ENCODE measurements at places on chromosomes 7 and 10.

DNA sequence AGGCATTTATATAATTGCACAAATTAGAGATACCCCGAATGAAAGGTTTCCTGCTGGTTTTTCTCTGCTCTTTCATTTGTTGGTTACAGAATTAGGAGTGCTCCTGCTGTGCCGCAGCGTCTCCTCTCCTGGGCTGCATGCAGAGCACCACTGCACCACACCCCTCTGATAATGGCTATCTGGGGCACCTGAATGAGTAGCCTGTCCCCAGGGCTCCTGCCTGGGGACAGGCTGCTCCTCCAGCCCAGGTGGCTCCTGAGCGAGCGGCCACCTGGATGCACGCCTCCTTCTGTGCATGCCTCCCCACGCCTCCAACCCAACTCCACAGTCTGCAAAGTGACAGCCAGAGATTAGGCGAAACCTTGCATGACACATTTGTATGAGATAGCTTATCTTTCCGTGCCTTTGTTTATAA is 242.6 kb upstream of the FZD8 start:
- no peak for DNase-seq

DNA sequence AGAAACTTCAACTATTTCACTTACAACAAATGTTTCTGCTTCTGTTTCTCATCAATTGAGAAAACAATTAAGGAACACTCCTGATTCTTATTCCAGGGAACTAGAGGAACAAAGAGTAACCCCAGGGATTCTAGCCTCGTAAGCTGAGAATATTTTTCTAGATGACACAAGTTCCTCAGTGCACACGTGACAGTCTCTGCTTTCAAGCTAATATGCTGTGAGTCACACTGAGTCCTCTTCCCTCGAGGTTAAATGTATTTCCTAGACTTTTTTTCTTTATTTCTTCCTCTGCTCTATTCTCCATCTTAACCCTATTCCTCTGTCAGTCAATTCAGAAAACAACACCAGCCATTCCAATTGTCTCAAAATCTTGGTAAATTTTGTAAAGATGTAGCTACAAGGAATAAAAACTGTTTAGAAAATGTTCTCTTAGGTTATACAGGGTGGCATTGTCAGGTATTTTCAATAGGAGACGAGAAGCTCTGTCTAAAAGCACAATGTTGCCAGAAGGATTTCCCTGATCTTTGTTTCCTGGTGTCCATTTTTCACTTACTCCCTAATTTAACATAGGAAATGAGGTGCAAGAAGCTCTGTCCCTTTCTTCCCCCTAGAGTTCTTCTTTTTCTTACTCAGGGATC is 5.8 kb upstream of the C1GALT1 start:
- no peak for DNase-seq

DNA sequence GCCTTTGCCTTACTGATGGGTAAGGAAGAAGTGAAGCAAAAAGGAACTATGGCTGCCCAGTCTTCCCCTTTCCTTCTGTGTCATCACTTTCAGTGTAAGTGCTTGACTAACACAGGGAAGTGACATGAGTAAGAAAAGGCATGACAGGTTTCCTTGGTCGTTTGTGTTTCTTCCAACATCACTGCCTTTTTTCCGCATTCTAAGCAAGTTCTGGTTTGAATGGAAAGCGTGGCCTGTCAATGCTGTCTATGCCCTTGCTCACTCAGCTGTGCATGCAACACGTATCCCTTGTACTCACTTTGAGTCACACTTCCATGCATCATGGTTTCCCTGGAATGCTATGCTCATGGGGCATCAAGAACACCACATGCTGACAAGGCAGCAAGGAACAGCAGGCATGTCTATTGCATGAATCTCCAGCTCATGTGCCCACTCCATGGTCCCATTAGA is 111.8 kb downstream of the OAT start:
- DNase-seq, result no peak

DNA sequence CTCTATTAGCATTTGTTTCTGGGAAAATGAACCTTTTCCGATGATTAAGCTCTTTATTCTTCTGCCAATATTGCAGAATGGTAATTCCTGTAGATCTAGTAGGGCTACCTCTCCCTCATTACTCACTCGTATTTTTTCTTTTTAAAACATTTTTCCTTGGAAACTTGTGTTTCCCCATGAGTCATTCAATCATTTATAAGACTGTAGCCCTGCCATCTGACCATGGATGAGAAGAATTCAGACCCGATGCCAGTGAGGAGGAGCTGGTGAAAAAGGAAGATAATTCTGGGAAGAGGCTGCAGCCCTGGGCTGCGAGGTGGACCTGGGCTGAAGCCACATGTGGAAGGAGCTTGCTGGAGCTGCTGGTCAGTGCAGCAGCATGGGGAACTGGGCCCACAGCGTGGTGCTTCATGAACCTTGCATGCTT is 242.8 kb downstream of the KLF6 start:
- DNase-seq, result no peak

GRCh38 chr10:122464250-122464510 is 2.8 kb downstream of the HTRA1 start:
- no peak for DNase-seq

DNA sequence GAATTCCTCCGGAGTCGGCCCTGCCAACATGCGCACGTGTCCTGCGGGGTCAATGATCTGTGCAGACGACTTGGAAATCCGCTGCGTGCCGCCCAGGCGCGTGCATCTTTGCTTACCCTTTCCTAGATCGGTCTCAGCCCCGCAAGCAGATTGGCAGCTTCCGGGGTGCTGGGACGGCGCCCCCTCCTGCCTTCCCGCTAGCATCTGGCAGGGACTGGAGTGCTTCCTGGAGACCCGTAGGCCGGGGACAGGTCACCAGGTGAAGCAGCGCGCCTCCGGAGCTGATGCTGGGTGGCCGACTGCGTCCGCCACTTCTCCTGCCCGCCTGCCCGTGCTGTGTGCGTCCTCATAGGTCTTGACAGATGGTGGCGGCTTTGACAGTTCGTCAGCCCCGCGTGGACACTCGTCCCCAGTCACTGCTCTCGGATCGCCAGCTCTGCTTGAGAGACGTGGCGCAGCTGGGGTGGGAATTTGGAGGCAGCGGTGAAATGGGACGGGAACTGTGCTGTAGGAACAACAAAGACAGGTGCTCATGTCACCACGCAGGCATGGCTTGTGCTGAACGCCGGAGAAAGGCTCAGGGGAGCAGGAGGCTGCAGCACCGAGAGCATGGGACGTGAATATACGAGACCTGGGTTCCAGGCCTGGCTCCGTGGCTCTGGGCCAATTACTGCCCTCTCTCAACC is 21.9 kb upstream of the KCNK18 start:
- DNase-seq, result no peak

DNA sequence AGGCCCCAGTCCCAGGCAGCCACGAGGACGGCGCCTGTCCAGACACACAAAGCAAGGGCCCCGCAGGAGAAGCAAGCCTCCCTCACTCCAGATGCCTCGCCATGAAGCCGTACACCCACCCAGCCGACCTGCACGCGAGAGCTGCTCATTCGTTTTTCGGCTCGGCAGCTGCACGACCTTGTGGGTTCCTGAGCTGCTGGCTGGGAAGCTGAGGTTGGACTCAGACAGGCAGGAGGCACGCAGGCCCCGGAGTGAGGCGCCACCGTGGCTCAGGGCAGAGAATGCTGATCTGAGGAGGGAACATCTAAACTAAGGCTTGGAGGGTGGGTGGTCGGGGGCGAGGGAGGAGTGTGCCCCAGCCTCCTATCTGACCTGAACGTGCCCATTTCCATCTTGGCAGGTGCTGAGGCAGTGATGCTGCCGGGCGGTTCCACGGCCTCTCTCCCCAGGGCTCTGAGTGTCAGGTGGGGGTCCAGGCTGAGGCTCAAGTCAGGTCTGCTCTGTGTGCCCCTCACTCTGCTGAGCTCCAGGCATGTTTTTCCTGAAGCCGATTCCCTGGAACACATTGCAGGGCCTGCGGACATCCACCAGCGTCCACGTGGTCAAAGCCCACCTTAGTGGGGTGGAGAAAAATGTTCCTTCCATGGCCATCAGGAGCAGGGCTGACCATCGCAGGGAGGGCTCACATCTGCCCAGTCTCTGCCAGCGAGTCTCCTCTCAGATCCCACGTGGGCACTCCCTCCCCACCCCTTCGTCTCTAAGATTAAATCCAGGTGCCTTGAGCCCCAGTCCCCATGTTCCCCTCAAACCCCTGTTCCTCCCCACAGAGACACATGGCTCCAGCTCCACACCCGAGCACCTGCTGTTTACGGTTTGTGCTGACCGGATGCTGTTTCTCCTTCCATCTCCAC is 28.1 kb upstream of the FAM20C start:
- DNase-seq, result no peak

- DNase-seq, result no peak
These were observed 356.2 kb upstream of the LRGUK start for GRCh38 chr7:133770863-133771492.

GRCh38 chr7:33217595-33217994 is 88.2 kb downstream of the BBS9 start:
- DNase-seq, result no peak

DNA sequence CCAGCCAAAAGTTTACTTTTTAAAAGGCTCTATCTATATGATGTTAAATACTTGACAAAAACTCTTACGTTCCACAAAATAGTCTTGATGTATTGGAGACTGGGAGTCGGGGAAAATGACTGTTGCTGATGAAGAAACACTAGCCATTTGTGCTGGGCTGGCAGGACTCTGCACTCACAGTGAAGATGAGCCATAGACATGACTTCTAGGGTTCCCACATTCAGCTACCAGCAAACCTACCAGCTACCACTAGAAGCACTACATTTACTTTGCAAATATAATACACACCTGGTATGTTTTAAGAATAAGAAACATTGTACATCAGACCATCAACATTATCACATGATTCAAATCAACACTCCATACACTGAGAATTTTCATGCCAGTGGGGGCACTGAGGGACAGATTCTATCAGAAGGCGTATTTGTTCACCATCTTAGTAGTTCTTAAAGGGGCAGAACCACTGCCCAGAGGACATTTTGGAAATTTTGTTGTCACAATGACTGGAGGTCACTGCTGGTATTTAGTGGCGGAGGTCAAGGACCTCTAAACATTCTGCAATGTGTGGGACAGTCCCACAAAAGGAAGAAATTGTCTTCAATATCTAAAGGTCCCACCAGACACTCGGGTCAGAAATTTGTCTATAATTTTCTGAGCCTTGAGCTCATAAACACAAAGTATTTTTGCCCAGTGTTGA is 52.3 kb downstream of the PARD3 start:
- DNase-seq, result no peak

DNA sequence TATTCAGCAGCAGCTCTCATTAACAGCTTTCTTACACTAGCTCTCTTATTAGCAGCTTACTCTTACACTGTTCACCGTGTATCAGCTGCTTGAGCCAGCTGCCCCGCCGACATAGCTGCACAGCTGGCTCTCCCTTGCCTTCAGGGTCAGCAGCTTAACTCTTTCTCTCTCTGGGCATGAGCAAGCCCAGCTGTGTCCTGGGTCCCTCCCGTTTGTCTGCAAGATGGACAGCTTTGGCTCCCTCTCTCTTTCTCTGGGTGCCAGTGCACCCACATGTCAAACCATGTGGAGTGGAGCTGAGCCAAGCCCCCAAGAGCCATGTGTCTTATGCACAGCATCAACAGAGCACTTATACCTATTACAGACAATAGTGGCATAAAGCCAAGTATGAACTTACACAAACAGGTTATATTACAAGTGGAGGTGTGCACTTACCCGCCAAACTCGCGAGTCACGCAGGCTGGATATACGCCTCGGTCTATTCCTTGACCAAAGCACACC is 35.7 kb upstream of the MTPAP start:
- DNase-seq, result no peak

DNA sequence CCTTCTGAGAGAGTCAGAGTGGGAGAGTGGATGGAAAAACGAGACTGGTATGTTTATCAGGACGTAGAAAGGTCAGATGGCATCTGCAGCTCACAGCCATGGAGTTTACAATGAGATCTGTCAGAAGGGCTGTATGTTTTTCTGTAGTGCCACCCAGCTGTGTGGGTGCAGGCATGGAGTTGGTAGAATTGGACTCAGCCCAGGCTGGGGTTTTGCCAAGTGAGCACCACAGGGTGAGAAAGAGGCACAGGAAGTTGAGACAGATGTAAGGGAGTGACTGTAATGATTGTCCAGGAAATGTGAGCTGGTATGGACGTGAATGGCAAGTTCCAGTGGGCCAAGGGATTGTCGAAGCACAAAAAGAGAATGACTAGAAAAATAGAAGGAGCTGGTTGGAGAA is 9.1 kb upstream of the ZYX start:
- DNase-seq, result no peak

DNA sequence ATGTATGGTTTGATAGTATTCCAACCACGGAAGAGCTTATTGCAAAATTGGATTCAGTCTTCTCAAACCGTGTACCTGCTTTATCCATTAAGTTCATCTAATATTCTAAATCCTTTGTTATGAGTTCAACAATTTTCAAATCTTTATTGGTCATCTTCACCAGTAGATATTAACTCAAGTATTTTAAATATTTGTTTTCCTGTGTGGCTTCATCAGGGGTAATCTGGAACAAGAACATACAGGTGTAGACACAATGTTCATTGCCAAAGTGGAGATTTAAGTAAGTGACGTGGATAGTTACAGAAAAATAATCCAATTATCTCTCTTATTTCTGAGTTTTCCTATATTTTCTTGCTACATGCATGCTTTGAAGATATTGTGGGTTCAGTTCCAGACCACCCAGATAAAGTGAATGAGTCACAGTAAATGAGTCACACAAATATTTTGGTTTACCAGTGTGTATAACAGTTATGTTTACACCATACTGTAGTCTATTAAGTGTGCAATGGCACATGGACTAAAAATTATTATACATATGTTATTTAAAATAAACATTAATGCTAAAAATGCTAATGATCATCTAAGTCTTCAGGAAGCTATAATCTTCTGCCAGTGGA is 429.0 kb upstream of the POT1 start:
- peak; percentile 90 for DNase-seq

- no peak for DNase-seq
These were observed 15.5 kb downstream of the AOAH start for GRCh38 chr7:36708767-36709166.

DNA sequence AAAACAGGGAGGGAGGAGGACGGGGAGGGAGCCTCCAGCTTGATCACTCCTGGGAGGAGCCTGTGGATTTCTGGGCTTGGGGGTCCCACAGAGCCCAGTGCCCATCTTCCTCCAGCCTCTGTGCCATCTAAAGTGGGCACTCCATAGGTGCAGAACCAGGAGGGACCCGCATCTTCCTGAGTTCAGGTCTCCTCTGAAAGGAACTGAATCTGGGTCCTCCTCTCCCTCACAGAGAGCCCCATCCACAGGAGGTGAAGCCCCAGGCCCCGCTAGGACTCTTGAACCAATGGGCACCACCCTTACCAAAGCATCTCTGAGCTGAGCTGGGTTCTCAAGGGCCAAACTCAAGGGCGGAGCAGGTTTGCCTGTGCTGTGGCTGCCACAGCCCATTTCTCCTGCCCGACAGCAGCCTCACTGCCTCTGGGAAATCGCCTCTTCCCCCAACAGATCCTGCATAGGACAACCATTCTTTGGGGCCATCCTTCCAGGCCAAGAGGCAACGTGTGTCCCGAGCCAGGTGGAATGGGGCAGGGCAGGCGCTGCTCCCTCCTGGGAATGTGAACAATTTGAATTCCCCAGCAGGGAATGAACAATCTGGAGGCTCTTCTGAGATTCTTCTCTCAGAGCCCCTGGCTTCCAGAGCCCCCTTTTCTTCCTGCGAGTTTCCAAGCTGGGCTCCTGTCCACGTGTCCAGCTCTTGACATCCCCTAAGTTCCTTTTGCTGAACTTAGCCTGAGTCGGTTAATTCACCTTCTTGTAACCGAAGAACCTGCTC is 411.0 kb upstream of the FOXK1 start:
- no peak for DNase-seq

GRCh38 chr10:73931767-73932619 is 21.1 kb downstream of the PLAU start:
- no peak for DNase-seq

GRCh38 chr10:86734207-86734988 is 22.0 kb upstream of the BMPR1A start:
- DNase-seq, result no peak

Measured in LNCaP clone FGC (cell line).